Occipital lobe (tissue), 3 donors: ENCODE measurements at places on chromosomes 16 and 17. TPM values are rescaled to one million over a fixed set of nuclear protein-coding genes. Genes with fewer than 3 reads are reported as not detected.

Gene SLC35G6
- total RNA-seq = not detected

Gene FZD2
- 6.9 TPM for total RNA-seq

Gene DRC7
- total RNA-seq = 0.78 TPM

Gene AIPL1
- not detected for total RNA-seq

Gene CDH13
- total RNA-seq = 27.3 TPM

Gene CES1
- 1.9 TPM for total RNA-seq

Gene PRR35
- total RNA-seq = not detected

Gene SEC14L5
- total RNA-seq = 0.47 TPM

Gene TXNDC11
- total RNA-seq = 12.3 TPM

Gene ITGAL
- total RNA-seq = 1.1 TPM

Gene TP53TG3B
- not detected for total RNA-seq

Gene NXPH3
- total RNA-seq = 17.9 TPM

Gene TEX14
- total RNA-seq = 0.31 TPM

Gene SCARF1
- 3.9 TPM for total RNA-seq

Gene CTU2
- total RNA-seq = 15.9 TPM

Gene EFCAB5
- 2.2 TPM for total RNA-seq

Gene NCOR1
- total RNA-seq = 116 TPM

Gene PGAP6
- total RNA-seq = 14.3 TPM

Gene USP43
- total RNA-seq = 3.6 TPM

Gene NBR1
- total RNA-seq = 64.3 TPM

Gene CCL7
- not detected for total RNA-seq

Gene CLDN6
- total RNA-seq = not detected

Gene TEKT5
- total RNA-seq = 1.2 TPM
